Stimulated activated CD8-positive, alpha-beta memory T cell treated with anti-CD3 and anti-CD28 coated beads, Interleukin-7, amount 100 ng/mL, for 24 hours (primary cell): ENCODE measurements at places on chromosomes 7 and 10.
A peak's percentile ranks its signal among the peaks of the same experiment; 100 is the strongest.

GRCh38 chr7:24907311-24907886, 72.6 kb downstream of the OSBPL3 start:
- no peak for DNase-seq

DNA sequence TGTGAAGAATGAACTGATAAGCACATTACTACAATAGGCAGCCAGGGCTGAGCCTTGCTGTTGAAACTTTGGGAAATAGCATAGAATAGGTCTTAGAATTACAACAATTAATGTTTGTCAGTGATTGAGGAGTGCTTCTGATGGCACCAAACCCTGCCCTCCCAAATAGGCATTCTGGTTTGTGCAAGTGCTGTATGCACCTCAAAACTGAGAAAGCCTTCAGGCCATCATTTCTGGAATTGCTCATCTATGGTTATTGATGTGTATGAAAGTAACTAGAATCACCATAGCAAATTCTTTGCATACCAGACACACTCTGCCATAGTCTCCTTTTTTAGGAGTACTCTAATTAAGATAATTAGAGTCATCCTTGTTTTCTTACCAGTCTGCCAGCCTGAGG, 585.0 kb upstream of the MBL2 start:
- no peak for DNase-seq

GRCh38 chr7:76260171-76260703, 42.2 kb upstream of the HSPB1 start:
- DNase-seq = peak; percentile 5

GRCh38 chr7:5436003-5436678, 12.5 kb upstream of the TNRC18 start:
- DNase-seq = no peak

DNA sequence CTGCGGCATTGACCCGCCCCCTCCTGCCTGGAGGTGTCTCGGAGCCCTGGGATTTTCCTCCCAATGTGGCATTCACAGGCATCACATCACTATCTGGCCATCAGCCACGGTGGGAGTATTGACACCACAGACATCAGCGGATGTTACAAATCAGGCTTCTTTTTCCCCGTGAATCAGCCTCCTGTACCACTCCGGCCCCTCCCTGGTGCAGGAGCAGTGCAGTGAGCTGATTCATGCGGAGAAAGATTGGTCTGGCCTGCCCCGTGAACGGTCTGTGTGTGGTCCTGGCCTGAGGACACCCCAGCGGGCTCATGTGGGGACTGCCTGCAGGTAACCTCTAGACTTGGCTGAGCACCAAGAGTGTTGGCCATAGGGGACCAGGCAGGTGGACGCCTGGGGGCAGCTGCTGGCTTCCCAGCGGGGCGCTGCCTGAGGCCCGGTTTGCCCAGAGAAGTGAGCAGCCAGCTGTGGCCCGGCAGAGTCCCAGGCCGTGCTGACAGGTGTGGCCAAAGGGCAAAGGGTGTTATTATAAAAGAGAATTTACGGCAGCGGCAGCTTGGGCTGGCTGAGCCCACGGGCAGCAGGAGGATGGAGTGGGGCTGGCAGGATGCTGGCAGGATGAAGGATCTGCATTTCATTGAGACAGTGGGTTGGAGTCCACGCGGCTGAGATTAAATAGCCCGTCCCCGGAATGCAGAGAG, 32.1 kb upstream of the GNA12 start:
- no peak for DNase-seq

DNA sequence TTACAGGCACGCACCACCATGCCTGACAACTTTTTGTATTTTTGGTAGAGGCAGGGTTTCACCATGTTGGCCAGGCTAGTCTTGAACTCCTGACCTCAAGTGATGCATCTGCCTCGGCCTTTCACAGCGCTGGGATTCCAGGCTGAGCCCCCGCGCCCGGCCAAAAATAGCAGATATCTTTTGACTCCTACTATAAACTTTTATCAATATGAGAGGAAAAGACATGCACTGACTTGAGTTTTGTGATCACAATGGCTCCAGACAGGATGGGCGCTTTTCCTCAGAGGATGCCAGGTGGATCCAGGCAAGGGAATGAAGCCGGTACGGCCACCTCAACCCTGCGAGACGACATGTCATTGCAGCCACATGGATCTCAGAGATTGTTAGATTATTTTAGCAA, 123.9 kb downstream of the DNAJB6 start:
- DNase-seq = no peak

- DNase-seq = no peak
Observed at GRCh38 chr7:20299145-20299544, 31.6 kb upstream of the ITGB8 start.

DNA sequence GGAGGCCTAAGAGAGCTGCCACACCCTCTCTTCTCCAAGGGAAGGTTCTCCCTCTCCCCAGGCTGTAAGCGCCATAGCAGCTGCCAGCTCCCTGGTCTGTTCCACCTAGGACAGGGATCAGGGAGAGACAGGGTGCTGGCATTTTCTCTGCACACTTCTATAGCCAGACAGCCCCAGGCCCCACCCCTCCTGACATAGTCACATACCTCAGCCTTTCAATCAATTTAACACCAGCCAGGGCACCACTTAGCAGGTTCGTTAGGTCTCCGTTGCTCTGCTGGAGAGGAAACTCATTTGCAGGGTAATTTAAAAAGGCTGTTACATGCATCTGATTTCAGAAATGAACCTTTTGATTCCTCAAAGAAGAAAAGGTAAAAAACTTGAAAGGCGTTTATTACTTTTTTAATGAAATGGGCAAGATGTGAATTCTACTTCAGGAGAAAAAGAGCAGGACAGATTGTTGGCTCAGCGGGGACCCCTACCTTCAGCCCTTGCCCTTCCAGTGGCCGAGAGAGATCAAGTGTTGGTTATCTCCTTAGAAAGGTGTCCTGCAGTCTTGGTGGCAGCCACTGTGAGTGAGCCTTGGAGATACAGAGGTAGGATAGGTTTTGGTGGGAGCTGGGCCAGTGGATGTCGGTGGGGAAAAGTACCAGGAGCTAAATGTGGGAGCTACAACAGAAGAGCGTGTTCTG, 180.5 kb upstream of the GALNT17 start:
- no peak for DNase-seq

- DNase-seq = no peak
Observed at GRCh38 chr10:15325243-15325943, 45.7 kb downstream of the FAM171A1 start.

DNA sequence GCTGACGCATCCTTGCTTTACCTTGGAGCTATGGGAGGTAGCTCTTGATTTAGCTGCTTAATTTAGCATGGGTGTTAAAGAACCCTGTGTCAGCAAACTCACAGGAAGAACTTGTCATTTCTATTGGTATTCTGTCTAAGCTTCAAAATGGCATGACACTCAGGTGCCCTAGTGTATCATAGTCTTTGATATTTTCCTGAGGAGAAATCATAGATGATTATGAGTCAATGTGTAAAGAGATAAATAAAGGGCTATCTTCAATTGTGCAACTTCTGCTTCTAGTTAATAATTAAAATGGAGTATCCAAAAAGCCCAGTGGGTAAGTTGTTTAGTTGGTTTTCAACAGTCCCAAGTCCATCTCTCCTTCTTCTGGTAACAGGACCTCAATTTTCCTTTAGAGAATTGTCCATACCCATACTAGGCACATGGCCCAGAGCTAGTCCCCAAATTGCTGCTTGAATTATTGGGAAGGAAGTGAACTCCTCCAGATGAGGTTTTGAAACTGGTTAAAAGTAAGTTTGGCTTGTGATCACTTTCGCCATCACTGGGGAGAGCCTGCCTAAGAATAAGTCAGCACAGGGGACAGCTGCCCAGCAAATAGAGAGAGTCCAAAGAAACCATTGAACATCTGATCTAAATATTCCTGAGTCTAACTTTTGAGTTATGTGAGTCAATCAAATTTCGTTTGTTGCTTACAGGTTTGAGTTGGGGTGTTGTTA, 169.0 kb upstream of the PHYHIPL start:
- no peak for DNase-seq

GRCh38 chr7:78499283-78499682, 700.7 kb downstream of the PHTF2 start:
- no peak for DNase-seq

DNA sequence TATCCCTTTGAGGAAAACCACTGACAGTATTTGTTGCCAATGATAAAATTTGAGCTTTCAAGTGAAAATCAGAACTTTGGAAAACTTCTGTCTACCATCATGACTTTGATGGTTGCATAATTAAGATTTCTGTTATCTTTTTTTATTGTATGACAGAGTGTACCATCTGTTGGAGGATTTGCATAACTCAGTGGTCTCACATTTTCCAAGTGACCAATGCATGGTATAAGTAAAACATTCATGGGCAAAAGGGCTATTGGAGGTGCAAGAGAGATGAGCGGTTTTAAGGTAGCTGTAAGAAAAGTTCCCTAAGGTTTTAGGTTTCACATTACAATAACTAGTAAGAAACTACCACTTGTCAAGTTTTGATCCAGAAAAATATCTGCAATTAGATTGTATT, 625.3 kb downstream of the PARD3 start:
- no peak for DNase-seq

DNA sequence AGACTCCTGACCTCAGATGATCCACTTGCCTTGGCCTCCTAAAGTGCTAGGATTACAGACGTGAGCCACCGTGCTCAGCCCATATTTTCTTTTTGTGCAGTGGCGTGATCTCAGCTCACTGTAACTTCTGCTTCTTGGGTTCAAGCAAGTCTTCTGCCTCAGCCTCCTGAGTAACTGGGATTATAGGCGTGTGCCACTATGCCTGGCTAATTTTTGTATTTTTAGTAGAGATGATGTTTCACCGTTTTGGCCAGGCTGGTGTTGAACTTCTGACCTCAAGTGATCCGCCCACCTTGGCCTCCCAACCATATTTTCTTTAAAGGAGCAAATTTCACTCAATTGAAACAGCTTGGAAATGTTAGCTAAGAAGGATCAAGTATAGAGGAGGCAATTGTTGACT, 16.5 kb downstream of the GBF1 start:
- no peak for DNase-seq

DNA sequence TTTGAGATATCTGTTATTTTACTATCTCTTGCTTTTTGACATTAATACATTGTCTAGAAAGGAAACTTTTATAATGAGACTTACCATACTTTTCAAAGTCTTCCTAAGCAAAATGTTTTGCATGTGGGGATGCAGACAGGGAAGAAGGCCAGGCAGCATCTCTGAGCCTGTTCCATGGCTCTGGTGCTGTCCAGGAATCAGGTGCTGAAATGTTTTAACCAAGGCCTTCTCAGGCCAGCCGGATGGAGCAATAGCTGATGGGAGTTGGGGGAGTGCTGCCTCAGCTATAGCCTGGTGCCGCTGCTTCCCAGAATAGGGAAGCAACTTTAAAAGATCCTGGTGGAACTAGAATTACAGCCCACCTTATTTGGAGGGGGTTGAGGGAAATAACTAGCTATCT, 38.5 kb downstream of the CRTAC1 start:
- no peak for DNase-seq
